ENCODE measurements at places on chromosomes 3 and 15.

DNA sequence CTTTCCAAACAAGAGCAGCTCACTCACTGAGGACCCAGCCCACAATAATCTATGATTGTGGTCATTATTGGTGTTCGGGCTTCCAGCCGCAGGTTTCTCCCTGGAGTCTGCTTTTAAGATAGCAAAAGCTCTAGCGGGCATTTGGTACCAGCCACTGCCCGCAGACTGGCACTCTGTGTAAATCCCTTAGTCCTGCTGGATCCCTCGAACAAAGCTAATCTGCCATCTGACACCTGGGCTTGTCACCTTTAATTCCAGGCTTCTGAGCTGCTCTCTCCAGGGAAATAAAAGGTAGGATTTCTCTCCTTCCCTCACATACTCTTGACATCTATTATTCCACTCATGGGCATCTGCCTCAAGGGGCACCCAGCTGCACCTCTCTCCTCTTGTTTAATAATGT, 158.7 kb downstream of the PDCD6IP start:
- DNase-seq = no peak

DNA sequence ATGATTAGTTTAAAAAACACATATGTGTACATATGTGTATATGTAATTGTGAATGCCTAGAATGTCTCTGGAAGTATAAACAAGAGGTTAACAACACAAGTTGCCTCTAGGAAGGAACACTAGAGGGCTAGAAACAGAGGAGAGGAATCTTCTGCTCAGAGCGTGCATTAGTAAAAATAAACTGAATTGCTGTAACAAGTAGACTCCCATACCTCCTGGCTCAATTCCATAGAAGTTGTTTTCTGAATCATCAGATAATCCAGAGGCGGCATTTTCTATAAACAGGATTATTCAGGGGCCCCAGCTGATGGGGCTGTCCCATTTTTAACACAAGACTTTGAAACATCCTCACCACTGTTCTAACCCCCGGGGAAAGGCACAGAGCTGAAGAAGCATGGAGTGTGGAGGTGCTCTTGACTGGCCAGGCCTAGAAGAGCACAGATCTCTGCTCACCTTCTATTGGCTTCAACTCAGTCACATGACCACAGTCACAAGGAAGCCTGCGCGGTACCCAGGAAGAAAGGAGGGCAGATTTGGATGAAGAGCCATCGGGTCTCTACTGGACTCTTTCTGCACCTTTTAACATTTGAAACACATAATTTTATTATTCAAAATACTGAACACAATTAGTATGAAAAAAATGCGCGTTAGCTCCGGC, 145.7 kb downstream of the TLE3 start:
- no peak for DNase-seq

GRCh38 chr3:195249858-195250464, 21.0 kb downstream of the XXYLT1 start:
- DNase-seq = no peak

GRCh38 chr15:20358779-20359414, 182.7 kb downstream of the GOLGA6L6 start:
- no peak for DNase-seq

DNA sequence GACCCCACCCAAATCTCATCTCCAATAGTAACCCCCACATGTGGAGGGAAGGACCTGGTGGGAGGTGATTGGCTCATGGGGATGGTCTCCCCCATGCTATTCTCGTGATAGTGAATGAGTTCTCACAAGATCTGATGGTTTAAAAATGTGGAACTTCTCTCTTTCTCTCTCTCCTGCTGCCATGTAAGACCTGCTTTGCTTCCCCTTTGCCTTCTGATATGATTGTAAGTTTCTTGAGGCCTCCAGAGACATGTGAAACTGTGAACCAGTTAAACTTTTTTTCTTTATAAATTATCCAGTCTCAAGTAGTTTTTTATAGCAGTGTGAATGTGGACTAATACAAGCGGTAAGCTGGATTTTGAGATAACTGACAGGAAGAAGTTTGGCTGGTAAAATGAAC, 60.3 kb upstream of the MBNL1 start:
- no peak for DNase-seq

DNA sequence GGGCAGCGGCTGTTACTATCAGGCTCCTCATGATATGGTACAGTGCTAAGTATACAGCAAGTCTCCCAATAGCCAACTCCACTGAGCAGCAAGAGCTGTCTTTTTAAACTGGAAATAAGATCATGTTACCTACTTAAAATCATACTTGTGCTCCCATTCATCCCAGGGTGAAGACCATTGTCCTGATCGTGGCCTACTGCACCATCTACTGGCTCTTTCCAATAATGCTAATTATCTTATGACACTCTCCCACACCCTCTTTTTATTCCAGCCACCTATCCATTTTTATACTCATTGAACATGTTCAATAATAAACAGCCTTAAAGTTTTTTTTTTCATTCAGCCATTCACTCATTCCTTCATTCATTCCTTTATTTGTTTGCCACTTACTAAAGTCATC, 117.7 kb downstream of the GBE1 start:
- no peak for DNase-seq

DNA sequence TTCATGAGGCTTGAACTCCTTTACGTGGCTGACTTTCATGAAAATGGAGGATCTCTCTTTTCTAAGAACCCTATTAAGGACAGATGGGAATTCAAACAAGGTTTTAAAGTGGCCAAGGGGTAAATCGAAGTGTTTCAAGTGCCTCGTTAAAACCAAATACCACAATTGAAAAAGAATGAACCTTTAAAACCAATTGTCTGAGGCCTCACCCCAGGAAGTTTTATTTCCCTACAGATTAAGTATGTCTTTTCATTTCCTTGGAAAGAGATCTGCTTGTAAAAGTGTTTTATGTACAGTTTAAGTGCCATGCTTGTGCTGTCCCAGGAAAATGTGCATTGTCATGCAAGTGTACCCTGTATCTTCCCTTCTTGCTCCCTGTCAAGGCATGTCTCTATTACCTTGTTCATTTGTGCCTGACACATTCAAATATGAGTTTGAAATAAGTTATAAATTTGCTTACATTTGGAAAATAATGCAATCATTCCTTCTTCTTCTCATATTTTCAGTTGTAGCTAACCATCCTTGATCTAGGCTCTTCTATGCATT, 138.7 kb downstream of the ZPLD1 start:
- no peak for DNase-seq

DNA sequence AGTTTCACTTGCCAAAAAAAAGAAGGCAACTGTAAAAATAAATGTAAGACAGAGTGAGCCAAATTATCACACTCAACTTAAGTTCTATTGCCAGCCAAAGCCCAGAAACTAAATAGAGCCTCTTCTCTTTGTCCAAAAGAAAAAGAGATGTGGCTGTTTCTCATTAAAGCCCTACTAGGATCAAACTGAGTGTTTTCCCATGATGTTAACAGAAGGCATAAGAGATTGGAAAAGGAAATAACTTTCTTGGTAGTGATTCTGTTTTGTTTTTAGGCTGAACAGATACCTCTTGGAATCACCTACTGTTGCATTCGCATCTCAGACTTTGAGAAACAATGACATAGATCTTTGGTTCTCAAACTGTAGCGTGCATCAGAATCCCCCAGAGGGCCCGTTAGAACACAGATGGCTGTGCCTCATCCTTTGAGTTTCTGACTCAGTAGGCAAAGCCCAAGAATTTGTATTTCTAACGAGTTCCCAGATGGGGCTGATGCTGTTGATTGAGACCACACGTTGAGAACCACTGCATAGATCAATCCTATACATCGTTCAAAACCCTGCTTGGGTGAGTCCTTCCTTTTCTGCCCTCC, 42.5 kb upstream of the SRGAP3 start:
- no peak for DNase-seq

- DNase-seq = no peak
Observed at GRCh38 chr15:96457841-96458240, 127.3 kb downstream of the NR2F2 start.

GRCh38 chr3:60277361-60277800, 973.9 kb downstream of the FHIT start:
- no peak for DNase-seq

- no peak for DNase-seq
Observed at GRCh38 chr3:74845081-74845480, 230.6 kb upstream of the CNTN3 start.

DNA sequence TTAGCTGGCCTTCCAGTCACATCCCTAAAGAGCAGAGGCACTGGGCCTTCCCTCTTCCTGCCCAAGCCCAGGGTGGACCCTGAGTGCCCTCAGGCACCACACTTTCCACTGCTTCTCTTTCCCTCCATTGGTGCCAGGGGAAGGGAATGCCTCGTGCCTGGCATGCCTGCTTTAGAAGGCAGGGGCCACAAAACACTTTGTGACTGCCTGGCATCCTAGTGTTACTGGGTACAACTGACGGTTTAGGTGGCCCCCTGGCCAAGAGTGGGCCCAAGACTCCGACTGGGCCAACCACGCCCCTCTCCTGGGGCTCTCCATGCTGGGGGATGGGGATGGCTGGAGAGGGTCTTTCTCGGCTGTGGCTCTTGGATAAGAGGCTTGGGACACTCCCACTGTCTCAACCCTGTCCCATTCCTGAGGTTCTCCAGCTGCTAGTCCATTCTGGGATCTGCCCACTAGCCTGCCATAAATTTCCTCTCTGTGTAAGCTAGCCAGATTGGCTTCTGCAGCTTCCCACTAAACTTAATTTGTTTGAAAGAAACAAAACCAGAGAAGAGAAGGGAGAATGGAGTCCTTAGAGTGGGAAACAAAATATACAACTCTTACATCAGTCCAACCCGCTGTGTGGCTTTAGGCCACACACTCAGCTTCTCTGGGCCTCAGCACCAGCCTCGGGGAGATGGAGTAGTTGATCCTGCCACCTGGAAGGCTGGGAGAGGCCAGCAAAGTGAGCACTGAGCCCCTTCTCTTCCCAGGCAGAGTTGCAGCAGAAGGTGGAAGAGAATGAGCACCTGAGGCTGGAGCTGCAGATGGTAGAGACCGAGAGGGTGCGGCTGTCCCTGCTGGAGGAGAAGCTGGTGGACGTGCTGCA, 24.1 kb upstream of the GP9 start:
- DNase-seq = no peak

DNA sequence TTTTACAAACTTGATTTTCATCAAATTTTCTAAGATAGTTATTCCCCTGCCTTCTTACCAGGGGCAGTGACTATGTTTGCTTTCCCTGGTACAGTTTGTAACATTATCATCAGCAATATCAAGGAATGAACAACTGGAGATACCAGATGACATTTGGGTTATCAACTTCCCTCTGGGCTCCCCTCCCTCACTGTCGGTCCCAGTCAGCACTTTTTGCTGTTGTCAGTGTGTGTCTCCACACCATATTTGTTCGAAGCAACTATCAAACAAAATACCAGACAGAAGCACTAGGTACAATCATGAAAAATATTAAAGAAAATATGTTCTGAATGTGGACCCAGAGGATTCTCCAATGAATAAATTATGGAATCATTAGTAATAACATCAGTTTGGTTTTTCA, 75.3 kb downstream of the PLOD2 start:
- no peak for DNase-seq

DNA sequence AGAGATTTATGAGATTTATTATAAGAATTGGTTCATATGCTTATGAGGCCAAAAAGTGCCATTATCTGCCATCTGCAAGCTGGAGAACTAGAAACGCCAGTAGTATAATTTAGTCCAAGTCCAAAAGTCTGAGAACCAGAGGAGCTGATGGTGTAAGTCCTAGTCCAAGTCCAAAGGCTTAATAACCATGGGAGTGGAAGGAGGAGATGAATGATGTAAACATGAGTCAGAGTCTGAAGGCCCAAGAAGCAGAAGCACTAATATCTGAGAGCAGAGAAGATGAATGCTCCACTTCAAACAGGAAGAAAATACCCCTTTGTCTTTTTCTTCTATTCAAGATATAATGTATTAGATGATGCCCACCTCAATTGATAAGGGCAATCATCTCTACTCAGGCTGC, 185.7 kb downstream of the CGGBP1 start:
- DNase-seq = no peak

GRCh38 chr3:194045289-194045688, 90.7 kb upstream of the HES1 start:
- DNase-seq = no peak

DNA sequence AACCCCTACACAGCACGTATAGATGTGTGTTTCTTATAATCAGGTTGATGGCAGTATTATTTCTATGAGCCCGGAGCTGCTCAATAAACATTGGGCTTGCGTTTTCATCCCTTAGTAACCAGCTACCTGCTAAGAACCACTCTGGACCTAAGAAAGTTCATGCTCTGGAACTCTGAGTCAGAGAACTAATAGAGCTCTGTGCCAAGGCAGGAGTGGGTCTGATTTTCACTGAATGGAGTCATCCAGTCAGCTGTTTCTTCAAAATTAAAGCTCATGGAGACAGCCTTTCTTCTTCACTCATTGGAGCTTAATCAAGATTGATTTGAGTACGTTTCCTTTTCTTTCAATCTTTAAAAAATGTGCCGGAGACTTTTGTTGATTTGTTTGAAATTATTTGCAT, 145.7 kb downstream of the BBX start:
- no peak for DNase-seq

DNA sequence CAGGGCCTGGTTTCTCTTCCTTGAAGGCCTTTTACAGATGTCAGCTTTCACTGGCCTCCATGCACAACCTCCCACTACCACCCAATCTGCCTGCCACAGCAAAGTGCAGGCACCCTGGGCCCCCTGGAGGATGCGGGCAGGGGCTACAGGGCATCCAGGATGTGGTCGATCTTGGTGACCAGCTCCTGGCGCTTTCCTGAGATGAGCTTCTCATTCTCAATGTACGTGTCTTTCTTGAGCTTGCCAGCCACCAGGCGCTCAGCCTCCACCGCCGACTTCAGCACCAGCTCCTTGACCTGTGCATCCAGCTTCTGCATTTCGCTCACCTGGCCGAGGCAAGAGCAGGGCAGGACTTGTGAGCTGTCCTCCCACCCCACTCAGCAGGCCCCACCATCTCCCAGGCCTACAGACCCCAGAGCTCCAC, 30.3 kb downstream of the RPN1 start:
- DNase-seq = no peak

GRCh38 chr15:85316244-85316934, 64.0 kb upstream of the AKAP13 start:
- DNase-seq = no peak

DNA sequence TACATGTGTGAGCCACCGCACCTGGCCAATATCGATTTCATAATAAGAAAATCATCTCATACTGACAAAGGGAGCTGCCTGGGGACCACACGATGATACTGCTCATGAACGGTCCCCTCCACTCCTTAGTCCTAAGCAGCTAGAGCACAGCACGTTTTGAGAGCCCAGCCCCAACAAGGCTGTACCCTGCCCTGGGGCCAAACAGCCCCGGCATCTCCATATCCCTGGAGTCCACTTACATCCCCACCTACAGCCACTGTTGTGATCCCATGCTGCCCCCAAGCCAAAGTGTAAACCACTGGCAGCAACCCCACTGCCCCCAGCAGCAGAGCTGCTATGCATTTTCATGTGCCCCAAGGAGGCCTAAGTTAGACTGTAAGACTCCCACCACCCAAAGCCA, 52.8 kb downstream of the ADAM10 start:
- DNase-seq = no peak

DNA sequence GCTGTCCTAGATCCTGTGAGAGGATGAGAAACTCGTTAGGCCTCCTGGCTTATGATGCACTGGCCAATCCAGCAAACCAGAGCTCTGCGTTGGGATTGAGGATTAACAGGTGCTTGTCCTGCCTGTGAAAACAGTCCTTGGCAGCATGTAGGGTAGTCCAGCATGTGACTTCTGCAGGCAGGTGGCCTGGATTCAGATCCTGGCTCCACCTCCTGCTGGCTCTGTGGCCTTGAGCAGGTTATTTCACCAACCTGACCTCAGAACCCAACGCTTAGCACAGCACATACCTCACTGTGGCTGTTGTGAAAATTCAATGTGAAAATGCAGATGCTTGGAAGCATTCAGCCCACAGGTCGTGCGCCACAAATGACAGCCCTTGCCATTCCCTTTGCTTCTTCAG, 33.6 kb downstream of the PLA2G4D start:
- no peak for DNase-seq

- DNase-seq = no peak
Observed at GRCh38 chr15:77804210-77804609, 171.5 kb upstream of the LINGO1 start.
